D721Med (cell line): ENCODE measurements at places on chromosomes 1 and 21.

DNA sequence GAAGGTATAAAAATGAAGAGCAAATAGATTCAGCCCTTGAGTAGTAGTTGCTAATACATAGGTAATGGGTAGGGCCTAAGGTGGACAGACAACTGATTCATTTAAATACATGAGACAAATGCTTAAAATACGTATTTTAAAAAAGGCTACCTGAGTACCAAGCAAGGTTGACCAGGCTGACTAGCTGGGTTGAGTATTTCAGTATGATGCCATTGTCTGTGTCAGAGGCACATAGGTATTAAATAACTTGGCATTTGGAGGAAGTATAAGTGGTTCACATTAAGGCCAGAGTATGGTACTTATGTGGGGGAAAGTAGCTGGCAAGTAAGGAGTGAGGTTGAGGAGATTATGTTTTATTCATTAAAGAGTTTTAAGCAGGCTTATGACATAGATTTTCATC lies 19.4 kb downstream of the NEK7 start:
- no peak for DNase-seq

- DNase-seq = no peak
Measured at GRCh38 chr1:96964761-96965160, 243.2 kb downstream of the PTBP2 start.

GRCh38 chr21:17732306-17732705 lies 86.8 kb downstream of the C21orf91 start:
- DNase-seq = no peak

DNA sequence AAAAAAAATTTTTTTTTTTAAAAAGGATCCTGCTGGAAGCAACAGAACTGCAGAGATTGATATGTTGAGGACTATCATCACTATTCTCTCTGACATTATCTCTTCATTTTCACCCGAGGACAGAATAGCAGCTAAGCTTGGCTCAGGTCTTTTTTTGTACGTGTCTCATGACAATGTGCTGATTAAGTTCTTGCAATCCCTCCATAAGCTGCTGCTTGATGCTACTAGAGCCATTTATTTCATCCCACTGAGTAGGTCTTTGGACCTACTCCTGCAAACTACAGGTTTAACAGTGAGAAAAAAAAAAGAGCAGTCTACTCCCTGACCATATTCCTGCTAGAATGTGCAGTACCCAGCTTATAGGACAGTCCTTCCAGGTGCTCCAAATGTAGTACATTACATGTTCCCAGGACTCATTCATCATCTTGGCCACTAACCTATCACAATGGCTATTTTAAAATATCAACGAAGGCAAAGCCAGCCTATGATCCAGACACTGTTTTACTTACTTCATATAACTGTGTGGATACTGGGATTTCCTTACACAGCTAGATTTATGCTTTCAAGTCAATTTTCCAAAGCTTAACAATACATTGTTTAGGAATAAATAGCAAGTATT lies 54.1 kb downstream of the ARHGAP29 start:
- no peak for DNase-seq

GRCh38 chr1:11749203-11749689 lies 12.7 kb upstream of the C1orf167 start:
- no peak for DNase-seq

- no peak for DNase-seq
Measured at GRCh38 chr1:117674521-117675400, 68.9 kb downstream of the TENT5C start.

DNA sequence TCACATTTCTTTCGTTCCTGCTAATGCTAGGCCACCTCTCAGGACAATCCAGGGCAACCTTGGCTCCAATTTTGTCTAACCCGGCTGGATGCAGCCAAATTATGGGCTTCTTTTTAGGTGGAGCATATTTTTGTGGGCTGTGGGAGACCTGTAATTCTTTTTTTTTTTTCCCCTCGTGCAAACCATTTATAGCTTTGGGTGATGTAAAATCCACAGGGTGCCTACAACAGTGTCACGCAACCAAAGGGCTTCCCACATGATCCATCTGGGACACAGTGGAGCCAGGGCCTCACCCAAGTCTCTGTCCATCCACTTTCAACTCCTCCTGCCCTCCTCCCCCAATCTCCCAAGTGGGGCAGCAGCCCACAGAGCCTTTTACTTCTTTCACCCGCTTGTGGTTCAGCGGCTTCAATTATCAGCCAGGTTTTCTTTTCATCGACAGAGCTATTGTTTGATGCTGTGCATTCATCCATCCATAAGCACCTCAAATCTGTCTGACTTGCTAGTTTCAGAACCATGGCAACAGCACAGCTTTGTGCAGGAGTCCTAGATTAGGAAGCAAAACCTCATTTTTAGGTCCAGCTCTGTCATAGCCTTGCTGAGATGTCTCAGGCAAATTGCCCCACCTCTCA lies 10.0 kb upstream of the OVAAL start:
- DNase-seq = no peak

- DNase-seq = no peak
Measured at GRCh38 chr1:222057162-222057561, 315.3 kb upstream of the DUSP10 start.

GRCh38 chr1:235946571-235946981 lies 79.9 kb upstream of the LYST start:
- no peak for DNase-seq

- DNase-seq = no peak
Measured at GRCh38 chr1:14682941-14683621, 84.6 kb downstream of the KAZN start.

DNA sequence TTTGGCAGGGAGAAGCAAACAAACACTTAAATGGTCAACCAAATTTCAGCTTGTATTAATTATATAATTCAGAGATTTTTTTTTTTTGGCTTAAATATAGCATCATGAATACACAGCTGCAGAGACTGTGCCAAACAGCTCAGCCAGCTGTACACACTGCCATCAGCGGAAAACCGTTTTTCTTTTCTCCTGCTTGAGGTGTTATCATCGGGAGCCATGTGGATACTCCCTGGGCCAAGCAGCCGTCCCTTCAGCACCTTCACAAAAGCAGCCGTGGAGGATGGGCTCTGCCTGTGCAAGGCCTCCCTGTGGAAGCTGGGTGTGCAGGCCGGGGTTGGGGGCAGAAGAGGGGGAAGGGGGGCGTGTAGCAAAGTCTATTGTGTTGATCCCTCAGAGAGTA lies 85.0 kb downstream of the NUF2 start:
- DNase-seq = no peak

DNA sequence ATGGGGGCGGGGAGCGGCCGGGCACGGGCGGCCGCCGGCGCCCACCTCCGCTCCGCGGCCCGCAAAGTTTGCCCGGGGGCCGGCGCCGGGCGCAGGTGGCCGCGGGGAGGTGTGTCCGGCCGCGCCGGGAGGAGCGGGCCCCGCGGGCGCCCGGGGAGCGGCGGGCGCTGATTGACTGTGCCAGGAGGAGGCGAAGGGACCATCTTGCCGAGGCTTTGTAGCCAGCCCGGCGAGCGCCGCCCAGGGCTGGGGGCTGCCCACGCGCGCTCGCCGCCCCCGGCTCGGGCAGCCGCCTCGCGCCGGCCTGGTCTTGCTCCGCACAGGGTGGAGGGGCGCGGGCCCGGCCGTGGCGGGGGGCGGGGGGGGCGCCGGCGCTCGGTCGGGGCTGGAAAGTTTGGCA lies 432 bp downstream of the EPHB2 start:
- no peak for DNase-seq

DNA sequence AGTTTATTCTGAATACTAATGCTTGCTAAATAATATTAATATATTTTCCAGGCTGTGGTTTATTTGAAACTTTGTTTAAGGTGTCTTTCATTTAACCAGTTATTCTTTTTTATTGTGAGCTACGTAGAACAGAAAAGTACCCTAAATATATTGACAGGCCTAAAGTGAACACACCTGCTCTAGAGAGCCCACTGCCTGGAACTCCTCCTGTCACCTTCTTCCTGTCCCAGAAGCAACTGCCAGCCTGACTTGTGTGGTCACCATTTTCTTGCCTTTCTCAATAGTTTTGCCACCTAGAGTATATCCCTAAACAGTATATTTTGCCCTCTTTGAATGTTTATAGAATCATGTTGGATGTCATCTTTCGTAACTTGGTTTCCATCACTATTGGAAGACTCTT lies 48.5 kb downstream of the SCCPDH start:
- no peak for DNase-seq

DNA sequence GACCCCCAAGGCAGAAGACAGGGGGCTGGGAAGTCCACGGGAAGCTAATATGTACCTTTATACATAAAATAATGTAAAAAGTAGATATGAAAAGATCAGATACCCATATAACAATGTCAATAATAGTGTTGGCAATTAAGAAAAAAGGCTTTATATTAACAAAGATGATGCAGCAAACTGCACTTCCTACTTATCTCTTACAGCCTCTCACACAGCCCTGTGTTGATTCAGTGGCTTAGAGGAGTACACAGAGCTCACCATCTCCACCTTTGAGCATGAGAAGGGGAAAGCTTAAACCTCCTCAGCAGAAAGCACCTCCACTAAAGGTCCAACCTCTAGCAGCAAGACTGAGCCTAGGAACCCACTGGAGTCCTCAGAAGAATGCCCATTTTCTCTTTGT lies 7.2 kb upstream of the VSIG8 start:
- DNase-seq = no peak

GRCh38 chr1:201348211-201348566 lies 29.3 kb downstream of the TNNT2 start:
- DNase-seq = peak; percentile 70

DNA sequence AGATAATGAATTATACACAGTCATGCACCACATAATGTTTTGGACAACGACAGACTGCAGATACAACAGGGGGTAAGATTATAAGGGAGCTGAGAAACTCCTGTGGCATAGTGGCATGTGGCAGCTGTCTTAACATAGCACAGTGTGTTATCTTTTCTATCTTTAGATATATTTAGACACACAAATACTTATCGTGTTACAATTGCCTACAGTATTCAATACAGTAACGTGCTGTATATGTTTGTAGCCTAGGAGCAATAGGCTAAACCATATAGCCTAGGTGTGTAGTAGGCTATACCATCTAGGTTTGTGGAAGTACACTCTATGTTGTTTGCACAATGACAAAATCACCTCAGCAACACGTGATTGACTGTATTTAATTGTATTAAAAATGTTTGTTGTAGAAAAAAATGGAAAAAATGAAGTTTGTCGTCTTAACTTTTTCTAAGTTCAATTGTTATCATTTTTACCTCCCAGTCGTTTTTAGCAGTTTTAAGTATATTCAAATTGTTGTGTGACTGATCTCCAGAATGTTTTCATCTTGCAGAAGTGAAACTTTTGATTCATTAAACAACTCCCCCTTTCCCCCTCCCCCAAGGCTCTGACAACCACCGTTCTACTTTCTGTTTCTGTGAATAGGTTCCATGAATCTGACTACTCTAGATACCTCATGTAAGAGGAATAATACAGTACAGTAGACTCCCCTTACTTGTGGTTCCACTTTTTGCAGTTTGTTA lies 351.0 kb upstream of the B3GALT2 start:
- no peak for DNase-seq

DNA sequence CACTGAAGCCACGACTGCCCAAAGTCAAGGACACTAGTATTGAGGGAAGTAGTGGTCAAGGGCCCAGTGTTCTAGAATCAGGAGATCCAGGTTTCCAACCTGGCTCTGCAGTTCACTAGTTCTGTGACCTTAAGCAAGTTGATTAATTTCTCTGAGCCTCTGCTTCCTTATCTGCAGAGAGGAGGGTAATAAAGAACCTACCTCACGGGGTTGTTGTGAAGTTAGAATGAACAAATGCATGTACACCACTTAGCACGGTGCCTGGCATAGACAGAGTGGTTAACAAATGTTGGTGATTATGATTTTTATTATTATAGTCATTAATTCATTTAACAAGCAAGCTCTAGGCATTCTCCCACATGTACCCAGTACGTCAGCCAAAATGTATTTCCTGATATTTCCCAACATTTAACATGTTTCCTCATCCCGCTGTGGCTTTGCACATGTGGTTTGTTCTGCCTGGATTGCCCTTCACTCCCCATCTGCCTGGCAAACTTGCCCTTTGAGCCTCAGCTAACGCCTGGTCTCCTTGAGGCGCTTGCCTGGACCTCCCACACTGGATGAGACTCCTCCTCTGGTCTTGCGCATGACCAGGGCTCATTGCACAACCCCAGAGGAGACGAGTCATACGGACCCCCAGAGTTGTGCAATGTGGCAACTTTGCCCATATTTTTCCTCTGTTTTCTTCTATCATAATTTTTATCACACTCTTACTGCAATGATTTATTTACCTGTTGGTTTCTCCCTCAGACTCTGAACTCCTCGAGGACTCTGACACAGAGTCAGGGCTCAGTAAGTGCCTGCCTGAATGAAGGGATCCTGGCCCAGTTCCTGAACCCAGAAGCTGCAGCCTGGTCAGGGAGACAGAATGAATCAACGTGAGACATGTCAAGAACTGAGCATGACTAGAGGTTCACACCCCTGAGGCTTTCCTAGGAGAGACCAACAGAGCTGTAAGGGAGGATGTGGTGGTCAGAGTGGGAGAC lies 20.7 kb upstream of the MFSD2A start:
- no peak for DNase-seq

- no peak for DNase-seq
Measured at GRCh38 chr1:167674156-167674555, 44.1 kb downstream of the RCSD1 start.

DNA sequence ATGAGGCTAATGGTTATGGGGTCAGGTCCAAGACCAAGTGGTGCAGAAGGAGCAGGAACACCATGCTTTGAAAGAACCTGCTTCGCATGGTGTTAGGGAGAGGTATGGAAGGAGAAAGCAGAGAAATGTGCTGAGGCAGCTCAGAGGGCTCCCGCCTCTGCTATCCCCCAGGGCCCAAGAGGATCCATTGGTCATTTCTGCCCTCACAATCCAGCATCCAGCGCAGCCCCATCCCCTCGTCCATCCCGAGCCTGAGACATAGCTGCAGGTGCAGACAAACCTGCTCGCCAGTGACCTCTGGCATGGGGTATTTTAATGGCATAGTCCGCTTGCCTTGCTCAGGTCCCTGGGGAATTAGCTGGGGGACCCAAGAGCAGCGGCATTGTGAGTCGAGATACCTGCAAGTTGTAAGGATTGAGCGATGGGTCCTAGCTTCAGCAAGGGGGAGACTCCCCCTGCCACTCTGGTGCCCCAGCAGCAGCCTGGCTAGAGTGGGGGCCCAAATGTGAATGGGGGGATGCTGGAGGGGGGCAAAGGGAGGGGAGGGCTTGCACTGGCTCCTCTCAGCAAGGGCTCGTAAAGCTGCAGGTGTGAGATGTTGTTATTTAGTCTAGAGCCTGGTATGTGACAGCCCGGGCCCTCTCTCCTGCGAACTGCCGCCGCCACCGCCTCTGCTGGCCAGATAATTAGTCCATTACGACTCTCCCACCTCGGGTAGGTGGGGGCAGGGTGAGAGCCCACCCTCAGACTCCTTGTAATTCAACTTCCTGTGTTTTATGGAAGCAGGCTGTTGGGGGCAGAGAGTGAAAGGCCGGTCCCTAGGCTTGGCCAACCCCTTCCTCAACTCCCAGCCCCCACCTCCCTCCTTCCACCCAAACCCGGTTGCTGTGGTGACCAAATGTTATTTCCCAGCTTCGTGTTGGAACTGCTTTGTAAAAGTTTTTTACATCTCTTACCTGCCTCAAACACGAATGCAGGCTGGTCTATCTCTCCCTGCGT lies 118.8 kb downstream of the RNF220 start:
- DNase-seq = no peak
